Sciatic nerve (tissue), 2 donors: ENCODE measurements at places on chromosomes 13 and 19. TPM values are rescaled to one million over a fixed set of nuclear protein-coding genes. Genes with fewer than 3 reads are reported as not detected.
A peak's percentile ranks its signal among the peaks of the same experiment; 100 is the strongest.

DNA sequence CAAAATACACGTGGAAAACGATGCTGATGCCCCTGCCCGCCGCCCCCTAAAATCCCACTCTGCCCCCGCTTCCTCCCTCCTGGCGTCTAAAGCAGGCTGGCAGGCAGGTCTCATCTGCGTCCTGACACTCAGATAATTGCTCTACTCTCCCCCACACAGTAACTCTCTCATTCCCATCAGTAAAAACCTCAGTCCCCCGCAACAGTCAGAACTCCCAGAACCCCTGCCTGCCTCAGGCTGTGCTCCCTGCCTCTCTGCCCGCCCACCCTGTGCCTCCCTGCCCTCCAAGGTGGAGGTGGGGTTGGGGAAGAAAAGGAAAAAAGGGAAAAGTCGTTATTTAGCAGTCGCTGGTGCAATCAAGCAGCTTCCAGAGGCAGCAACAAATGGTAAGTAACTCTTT, 473.7 kb downstream of the EFNB2 start:
- no peak for DNase-seq

ATP12A gene
- total RNA-seq: not detected

DNA sequence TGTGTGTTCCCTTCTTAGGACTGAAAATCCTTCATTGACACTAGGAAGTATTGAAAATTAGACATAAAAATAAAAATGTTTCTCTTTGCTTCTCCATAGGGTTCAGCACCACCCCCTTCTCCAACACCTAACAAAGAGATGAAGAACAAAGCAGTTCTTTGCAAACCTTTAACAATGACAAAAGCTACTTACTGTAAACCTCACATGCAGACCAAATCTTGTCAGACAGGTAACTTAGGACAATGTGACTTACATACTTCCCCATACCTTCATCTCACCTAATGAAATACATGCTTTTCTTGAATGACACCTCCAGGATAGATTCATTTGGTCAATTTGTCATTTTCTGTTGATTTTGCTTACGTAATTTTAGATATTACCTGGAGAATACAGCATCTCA, 99.9 kb downstream of the ZMYM2 start:
- DNase-seq: no peak

GRCh38 chr19:17565611-17566010, 10.2 kb downstream of the COLGALT1 start:
- DNase-seq: no peak

IGFL2 gene
- 0.85 TPM for total RNA-seq

GRCh38 chr19:48203222-48203793, 32.8 kb downstream of the ZSWIM9 start:
- no peak for DNase-seq

ZNF98 gene
- total RNA-seq: 0.71 TPM

GRCh38 chr13:32851083-32852069, 164.8 kb upstream of the KL start:
- no peak for DNase-seq

- DNase-seq: no peak
These were observed 158.2 kb downstream of the NALCN start for GRCh38 chr13:101258071-101258470.

DNA sequence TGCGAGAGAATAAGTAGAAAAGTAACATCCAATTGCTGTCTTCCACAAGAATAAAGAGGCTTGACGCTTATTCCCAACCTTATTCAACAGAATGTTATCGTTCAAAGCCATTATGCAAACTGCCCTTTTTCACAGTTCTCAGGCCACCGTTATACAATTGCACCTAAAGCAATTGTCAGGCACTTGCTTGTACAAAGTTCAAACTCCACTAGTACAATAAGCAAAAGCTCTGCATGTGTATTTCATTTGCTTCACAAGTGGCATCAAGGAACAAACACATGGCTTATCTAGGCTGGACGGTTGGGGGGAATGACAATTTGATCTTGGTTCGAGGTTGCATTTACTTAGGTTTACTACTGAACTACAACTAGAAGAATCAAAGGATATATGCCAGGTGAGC, 815.6 kb downstream of the EFNB2 start:
- no peak for DNase-seq

GRCh38 chr19:11106477-11106876, 17.2 kb downstream of the LDLR start:
- DNase-seq: no peak

GRCh38 chr13:59229401-59229800, 934.3 kb downstream of the DIAPH3 start:
- DNase-seq: no peak

DNA sequence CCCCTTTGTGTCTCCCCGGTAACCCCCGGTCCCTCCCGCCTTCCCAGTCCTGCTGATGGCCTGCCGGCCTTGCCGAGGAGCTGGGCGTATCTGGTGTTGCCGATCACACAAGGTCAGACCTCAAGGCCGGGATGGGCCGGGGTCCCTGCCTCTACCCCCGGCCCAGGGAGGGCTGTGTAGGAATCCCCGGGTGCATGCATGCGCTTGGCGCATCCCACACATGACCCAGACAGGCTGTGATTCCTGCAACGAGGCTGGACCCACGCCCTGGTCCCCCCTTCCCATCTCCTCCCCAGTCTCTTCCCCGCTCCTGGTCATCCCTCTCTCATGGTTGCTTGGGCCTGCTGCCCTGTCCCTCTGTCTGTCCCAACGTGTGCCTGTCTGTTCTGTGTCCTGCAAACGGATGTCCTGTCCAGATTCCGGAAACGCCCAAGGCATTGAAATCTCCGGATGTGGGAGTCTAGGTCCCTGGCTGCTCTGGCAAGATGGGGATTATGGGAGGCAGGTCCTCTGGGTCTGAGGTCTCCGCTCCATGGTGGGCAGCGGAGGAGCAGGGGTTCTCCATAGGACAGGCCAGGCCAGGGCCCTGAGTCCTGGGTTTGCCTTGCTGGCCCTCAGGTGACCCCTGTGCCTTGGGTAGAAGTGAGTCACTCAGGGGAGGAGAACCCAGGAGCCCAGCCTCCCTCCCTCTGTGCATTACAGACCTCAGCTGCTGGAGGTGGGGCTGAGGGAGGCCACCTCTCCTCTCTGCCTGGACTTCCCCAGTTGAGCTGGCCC, 1.6 kb downstream of the PKN1 start:
- no peak for DNase-seq

GRCh38 chr13:26653310-26653709, 95.8 kb downstream of the WASF3 start:
- DNase-seq: no peak

DNA sequence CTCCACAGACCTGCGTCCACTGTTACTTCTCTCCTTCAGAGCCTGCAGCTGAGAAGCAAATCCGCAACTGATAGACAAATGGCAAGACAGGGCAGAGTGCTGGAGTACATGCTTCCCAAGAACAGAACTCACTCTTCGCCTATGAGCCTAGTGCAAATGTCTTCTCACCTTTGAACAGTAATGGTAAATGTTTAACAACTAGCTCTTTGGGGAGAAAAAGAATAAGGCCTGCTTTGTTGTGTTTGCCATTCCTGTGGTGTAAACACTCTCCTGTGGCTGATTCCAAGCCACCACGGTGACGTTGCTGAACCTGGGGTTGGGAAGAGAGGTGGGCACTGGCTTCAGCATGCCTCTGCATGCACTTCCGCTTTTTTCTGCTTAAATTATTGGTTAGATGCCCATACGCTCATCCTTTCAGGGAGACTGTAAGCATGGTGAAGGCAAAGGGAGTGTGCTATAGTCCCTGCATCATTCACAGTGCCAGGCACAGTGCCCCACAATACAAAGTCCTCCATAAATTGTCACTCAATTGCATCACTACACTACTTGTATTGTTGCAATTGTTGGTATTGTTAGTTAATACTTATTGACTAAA, 28.1 kb upstream of the GTF3A start:
- DNase-seq: no peak

RXFP2 gene
- total RNA-seq: not detected

GRCh38 chr19:33750587-33751435, 45.9 kb upstream of the KCTD15 start:
- no peak for DNase-seq

GRCh38 chr13:46317120-46317519, 69.9 kb downstream of the RUBCNL start:
- DNase-seq: no peak

DNA sequence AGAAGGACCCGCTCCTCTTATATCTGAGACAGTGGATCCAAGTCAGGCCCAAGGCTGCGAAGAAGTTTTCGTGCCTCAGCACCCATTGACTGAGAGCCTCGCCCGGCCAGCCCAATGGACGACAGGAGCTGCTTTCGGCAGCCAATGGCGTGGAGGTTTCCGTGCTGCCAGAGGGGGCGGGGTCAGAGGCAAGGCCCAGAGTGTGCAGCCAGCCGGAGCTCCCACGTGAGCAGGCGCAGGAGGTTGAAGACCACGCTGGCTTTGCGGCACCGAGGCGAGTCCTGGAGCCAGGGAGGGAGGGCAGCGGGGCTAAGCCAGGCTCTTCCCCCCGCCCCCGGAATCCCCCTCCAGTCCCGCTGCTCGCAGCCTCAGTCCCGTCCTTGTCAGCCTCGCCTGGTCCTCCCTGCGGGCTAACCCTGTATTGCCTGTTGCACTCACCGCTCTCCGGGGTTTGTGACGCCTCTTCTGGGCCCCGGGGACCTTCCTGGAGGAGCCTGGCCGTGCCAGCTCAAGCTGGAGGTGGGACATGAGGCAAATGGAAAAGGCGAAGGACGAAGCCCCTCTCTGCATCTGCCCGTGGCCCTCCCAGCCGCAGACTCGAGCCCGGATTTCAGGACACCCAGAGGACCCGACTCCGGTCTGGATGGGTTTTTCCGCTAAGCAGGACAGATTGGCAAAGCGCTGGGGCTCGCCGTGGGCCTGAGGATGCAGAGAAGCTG, 1.5 kb downstream of the IFNL4 start:
- no peak for DNase-seq

GRCh38 chr13:31437975-31438374, 238.2 kb downstream of the B3GLCT start:
- DNase-seq: no peak

GRCh38 chr13:26909477-26909876, 148.9 kb upstream of the GPR12 start:
- peak; percentile 23 for DNase-seq

- no peak for DNase-seq
These were observed 1.3 kb downstream of the IZUMO1 start for GRCh38 chr19:48745208-48745995.

GRCh38 chr19:49249933-49250332, 75.1 kb downstream of the SLC6A16 start:
- DNase-seq: no peak

DNA sequence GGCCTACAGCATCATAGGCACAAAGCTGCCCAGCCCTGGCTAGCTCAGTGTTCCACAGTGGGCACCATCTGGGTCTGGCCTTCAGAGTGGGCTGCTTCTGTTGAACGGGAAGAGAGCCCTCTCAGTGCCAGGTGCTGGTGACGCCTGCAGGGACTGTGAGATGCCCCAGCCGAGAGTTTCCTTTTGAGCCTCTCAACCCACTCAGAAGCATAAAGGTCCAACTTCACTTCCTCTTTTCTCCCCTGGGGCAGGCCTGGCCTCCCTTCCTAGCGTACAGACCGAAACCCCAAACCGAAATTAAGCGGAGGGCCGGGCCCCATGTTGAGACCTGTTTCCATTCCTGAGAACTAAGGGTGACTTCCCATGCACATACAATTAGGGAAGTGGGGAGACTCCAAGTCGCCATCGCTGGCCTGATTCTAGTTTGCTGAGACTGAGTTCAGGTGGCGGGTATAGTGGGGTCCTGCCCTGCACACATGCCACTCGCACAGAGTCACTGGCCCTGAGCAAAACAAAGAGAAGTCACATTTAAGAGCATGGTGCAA, 6.9 kb downstream of the RAB8A start:
- no peak for DNase-seq

ABHD13 gene
- 10.7 TPM for total RNA-seq

TUBB4A gene
- 47.8 TPM for total RNA-seq

- DNase-seq: no peak
These were observed 92.2 kb downstream of the SLC7A1 start for GRCh38 chr13:29503041-29503837.

HPN gene
- 1.1 TPM for total RNA-seq

FOXA3 gene
- total RNA-seq: not detected

DNA sequence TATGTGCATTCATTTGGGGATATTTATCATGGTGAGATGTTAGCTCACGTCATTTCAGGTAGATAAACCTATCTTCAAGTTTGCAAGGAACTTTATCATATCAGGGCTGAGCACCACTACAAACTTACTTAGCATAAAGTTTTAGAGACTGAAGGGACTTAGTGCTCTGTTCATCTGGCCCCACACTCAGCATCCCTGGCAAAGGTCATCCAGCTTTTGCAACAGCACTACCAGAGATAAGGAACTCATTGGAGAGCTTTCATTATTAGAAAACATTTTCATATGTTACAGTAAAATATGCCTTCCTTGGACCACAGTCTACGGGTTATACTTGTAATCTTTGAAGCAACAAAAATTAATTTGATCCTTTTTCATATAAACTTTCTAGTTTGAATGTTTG, 263.4 kb downstream of the POU4F1 start:
- DNase-seq: no peak

GRCh38 chr19:2282862-2283237, 875 bp upstream of the PEAK3 start:
- no peak for DNase-seq

- no peak for DNase-seq
These were observed 7.1 kb upstream of the EPN1 start for GRCh38 chr19:55667958-55668357.
